CD8-positive, alpha-beta memory T cell (primary cell): ENCODE measurements at places on chromosomes 3 and 15.

DNA sequence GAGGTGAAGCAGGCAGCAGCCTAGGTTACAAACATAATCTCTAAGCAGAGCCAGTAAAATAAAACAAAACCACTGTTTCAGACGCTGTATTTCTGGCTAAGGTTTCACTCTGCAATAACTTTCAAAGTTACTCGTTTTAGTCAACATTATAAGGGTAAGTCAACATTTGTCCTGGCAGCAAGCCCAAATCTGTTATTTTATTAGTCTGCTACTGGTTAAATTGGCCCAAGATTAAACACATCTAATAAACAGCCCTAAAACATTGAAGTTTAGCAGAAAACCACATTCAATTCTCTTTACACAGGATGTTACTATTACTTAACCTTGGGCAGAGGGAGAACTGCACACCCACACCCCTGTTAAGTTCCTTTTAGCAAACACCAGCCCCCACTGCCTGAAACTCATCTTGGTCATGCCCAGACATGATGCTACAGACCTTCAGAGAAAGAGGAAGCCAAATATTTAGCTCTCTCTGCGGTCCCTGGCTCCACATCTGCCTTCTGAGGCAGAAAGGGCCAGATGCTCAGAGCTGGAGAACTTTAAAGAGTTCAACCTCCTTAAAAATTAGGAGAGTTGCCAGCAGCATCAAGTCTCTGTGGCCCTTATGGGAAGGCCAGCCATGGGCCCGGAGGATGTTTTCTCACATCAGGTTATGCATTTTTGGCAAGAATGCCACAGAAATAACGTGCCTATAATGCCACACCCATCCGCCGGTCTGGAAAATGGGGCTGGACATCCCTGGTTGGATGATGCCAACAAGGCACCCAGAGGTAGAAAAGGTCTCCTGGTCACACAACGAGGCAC, 17.9 kb downstream of the ARHGEF3 start:
- peak overlapping the region; percentile 51 for H3K4me3 ChIP-seq
- H3K36me3 ChIP-seq = peaks cover 9% of the 10 kb centered on the region
- no peaks in the 10 kb centered on the region for H3K27me3 ChIP-seq
- peaks cover 99% of the 10 kb centered on the region for H3K4me1 ChIP-seq
- DNase-seq = peak; percentile 82

GRCh38 chr3:141561426-141562034, 74.7 kb downstream of the RASA2 start:
- no peak overlapping the region for H3K27ac ChIP-seq
- DNase-seq = peak; percentile 25
- H3K4me1 ChIP-seq = peaks cover 37% of the 10 kb centered on the region
- no peak overlapping the region for H3K4me3 ChIP-seq
- no peaks in the 10 kb centered on the region for H3K27me3 ChIP-seq

- H3K36me3 ChIP-seq = peaks cover 28% of the 10 kb centered on the region
- H3K4me3 ChIP-seq = no peak overlapping the region
- DNase-seq = no peak
- no peaks in the 10 kb centered on the region for H3K27me3 ChIP-seq
Observed at GRCh38 chr15:64959128-64959527, 30.6 kb downstream of the SPG21 start.

GRCh38 chr3:24343084-24343783, 151.4 kb downstream of the THRB start:
- H3K27me3 ChIP-seq = no peaks in the 10 kb centered on the region
- no peaks in the 10 kb centered on the region for H3K4me1 ChIP-seq
- DNase-seq = no peak

DNA sequence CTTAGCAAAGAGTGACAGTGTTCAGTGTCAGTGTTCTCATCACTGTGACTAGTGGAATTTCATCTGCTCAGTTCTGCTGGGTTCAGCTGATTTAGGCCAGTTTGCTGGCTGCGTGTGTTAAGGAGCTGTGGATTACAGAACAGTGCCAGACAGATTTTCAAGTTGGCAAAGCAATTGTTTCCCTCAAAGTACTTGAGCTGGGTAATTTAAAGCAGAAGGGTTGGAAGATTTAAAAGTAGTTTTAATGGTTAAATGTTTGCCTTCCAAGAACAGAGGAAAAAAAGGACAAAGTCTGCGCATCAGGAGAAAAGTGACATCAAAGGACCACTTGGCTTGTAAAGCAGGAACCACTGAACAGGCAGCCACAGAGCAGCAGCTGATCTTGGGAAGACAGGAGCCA, 8.7 kb downstream of the ESYT3 start:
- no peaks in the 10 kb centered on the region for H3K36me3 ChIP-seq
- DNase-seq = no peak
- no peaks in the 10 kb centered on the region for H3K4me1 ChIP-seq
- H3K4me3 ChIP-seq = no peak overlapping the region
- no peaks in the 10 kb centered on the region for H3K27me3 ChIP-seq

- no peaks in the 10 kb centered on the region for H3K4me1 ChIP-seq
- no peak overlapping the region for H3K4me3 ChIP-seq
- no peak overlapping the region for H3K27ac ChIP-seq
- H3K27me3 ChIP-seq = no peaks in the 10 kb centered on the region
Observed at GRCh38 chr3:139534992-139535879, 4.3 kb downstream of the RBP1 start.

DNA sequence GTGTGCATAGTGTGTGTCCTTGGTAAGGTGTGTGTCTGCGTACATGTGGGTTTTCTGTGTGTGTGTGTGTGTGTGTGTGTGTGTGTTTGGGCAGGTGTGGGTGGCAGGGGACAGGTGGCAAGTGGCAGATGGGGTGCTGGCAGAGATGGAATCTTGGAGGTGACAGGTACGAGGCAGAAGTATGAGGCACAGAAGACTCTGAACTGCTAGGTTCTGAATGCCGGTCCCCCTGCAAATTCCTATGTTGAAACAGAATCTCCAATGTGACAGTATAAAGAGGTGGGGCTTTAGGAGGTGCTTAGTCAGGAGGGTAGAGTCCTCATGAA, 29.8 kb downstream of the SRPRB start:
- no peak overlapping the region for H3K4me3 ChIP-seq
- no peaks in the 10 kb centered on the region for H3K4me1 ChIP-seq
- DNase-seq = no peak
- no peaks in the 10 kb centered on the region for H3K27me3 ChIP-seq

- no peaks in the 10 kb centered on the region for H3K27me3 ChIP-seq
- no peak for DNase-seq
- H3K4me3 ChIP-seq = no peak overlapping the region
Observed at GRCh38 chr3:37032961-37033360, 39.6 kb downstream of the MLH1 start.

- no peaks in the 10 kb centered on the region for H3K4me1 ChIP-seq
- H3K27me3 ChIP-seq = no peaks in the 10 kb centered on the region
- DNase-seq = no peak
- no peaks in the 10 kb centered on the region for H3K36me3 ChIP-seq
- H3K4me3 ChIP-seq = no peak overlapping the region
Observed at GRCh38 chr3:115239717-115240116, 92.6 kb upstream of the ZBTB20 start.

- no peak overlapping the region for H3K4me3 ChIP-seq
- no peak overlapping the region for H3K27ac ChIP-seq
- DNase-seq = no peak
- no peaks in the 10 kb centered on the region for H3K4me1 ChIP-seq
Observed at GRCh38 chr3:117074826-117075225, 365.2 kb downstream of the TUSC7 start.

GRCh38 chr15:78989701-78990240, 44.9 kb upstream of the CTSH start:
- H3K4me1 ChIP-seq = no peaks in the 10 kb centered on the region
- DNase-seq = no peak
- H3K4me3 ChIP-seq = no peak overlapping the region
- H3K27ac ChIP-seq = no peak overlapping the region
- no peaks in the 10 kb centered on the region for H3K27me3 ChIP-seq

GRCh38 chr3:178184833-178185232, 351.4 kb upstream of the KCNMB2 start:
- no peak for DNase-seq
- no peaks in the 10 kb centered on the region for H3K4me1 ChIP-seq
- H3K36me3 ChIP-seq = no peaks in the 10 kb centered on the region
- H3K4me3 ChIP-seq = no peak overlapping the region

- no peak for DNase-seq
- H3K4me3 ChIP-seq = no peak overlapping the region
- no peak overlapping the region for H3K27ac ChIP-seq
- no peaks in the 10 kb centered on the region for H3K27me3 ChIP-seq
- H3K36me3 ChIP-seq = no peaks in the 10 kb centered on the region
Observed at GRCh38 chr3:123072564-123072963, 5.7 kb downstream of the PDIA5 start.

DNA sequence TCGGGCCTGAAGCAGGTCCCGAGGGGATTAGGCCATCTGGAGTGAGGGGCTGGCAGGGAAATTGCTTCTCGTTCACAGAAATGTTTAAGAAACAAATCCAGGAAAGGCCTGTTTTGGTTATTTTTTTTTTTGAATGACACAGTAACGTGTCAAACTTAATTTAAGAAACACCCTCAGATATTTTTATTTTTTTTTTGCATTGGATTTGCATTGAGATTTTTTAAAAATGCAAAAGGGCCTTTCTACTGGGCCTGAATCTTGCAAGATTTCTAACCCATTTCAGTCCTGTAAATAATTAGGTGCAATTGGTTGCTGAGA, 25.0 kb upstream of the KLF13 start:
- no peak for DNase-seq
- H3K27ac ChIP-seq = no peak overlapping the region
- no peaks in the 10 kb centered on the region for H3K27me3 ChIP-seq
- no peak overlapping the region for H3K4me3 ChIP-seq

GRCh38 chr3:188082031-188082430, 71.9 kb upstream of the LPP start:
- H3K36me3 ChIP-seq = no peaks in the 10 kb centered on the region
- DNase-seq = no peak
- no peaks in the 10 kb centered on the region for H3K27me3 ChIP-seq
- H3K4me3 ChIP-seq = no peak overlapping the region

GRCh38 chr3:69413551-69414207, 27.8 kb upstream of the FRMD4B start:
- H3K27me3 ChIP-seq = peaks cover 4% of the 10 kb centered on the region
- no peaks in the 10 kb centered on the region for H3K36me3 ChIP-seq

DNA sequence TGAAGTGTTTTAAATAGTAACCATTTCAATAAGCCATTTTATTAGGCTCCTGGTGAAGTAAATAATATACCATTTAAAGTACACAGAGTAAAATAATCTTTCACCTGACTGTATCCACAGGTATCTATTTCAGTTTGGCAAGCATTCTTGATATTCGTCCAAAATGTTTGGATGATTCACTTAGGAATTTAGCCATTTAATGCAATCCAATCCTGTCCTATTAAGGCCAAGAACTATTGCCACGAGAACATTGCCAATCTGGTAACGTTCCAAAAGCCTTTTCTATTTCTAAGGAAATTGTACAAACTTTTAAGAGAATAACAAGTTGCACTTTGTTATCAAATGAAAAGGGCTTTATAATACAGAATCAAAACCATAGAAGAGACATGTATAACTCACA, 209.8 kb upstream of the THRB start:
- H3K36me3 ChIP-seq = no peaks in the 10 kb centered on the region
- H3K4me1 ChIP-seq = no peaks in the 10 kb centered on the region
- H3K27ac ChIP-seq = no peak overlapping the region

DNA sequence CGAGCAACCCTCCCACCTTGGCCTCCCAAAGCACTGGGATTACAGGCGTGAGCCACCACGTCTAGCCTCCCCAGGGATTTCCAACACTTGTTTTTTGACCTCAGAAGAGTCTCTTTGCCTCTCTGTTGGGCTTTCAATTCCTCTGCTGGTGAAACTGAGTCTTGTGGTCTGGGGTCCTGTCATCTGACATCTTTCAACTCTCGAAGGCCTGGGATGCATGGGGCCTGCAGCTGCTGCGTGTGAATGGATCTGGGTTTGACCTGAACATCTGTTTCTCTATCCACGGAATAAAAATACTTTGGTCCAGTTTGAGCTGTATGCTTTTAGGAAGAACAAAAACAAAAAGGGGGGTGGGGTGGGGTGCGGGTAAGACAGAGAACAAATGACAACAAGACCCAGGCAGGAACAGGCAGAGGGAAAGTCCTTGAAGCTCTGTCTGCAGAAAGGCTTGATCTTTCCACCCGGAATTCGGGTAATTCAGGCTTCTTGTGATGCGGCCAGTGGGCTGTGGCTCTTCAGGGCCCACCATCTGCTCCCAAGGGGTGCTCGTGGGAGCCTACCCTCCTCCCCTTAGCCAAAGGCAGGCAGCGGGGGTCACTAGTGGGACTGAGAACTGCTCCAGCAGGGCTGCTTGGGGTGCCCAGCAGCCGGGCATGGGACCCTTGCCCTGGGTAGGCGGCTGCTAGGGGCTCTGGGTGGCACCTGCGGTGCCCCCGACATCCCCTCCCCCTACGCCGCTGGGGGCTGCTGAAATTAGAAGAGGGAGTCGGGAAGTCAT, 71.5 kb downstream of the SLC12A8 start:
- H3K4me3 ChIP-seq = peak overlapping the region; percentile 66
- DNase-seq = no peak
- no peaks in the 10 kb centered on the region for H3K27me3 ChIP-seq
- H3K4me1 ChIP-seq = peaks cover 25% of the 10 kb centered on the region

DNA sequence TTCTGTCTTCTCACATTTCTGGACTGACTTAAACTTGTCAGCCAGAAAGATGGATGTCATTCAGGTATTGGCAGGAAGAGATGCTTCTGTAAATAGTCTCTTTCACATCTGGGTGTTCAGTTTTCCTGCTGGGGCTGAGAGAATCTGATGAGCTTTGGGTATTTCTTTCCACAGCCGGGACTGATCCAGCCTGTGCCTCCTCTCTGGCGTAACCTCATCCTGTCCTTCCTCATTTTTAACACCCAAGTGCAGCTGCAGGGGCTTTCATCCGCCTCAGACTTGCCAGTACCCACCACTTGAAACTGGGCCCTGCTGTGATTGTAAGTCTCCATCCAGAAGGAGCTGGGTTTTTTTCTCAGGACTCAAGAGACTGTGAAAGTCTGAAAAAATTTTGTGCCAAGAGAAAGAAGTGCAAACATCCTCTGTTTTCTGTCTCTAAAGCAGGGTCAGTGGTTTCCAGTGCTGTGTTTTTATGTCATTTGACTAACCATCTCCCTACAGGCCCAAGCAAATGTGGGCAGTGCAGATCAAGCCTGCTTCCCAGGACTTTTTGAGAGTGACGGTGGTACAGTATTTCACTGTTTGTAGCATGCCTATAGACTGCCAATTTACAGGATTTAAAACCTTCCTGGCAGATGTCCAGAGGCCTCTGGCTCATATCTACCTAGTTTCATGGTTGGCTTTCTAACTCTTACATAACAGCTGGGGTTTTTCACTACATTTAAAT, 342.7 kb downstream of the PTPRG start:
- no peaks in the 10 kb centered on the region for H3K36me3 ChIP-seq
- H3K27me3 ChIP-seq = no peaks in the 10 kb centered on the region
- H3K4me3 ChIP-seq = no peak overlapping the region
- H3K27ac ChIP-seq = no peak overlapping the region
- no peak for DNase-seq

DNA sequence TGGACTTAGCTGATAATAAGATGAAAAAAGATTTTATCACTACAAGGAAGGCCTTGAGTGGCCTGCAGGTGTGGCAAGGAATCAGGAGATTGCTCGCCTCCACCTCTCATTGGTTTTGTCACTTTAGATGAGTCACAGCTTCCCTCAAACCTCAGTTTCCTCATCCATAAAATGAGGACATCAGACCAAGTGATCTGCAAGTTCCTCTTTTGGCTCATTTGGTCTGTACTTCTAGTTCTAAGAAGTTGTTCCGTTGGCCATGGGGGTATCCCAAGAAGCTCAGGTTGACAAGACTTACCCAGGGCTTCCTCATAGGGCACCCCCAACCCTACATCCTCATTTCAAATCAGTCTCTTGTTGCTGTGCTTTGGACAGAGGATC, 254.1 kb downstream of the UACA start:
- H3K4me3 ChIP-seq = no peak overlapping the region
- peaks cover 22% of the 10 kb centered on the region for H3K4me1 ChIP-seq
- no peak overlapping the region for H3K27ac ChIP-seq
- no peak for DNase-seq
- no peaks in the 10 kb centered on the region for H3K27me3 ChIP-seq
- no peaks in the 10 kb centered on the region for H3K36me3 ChIP-seq
